Fibroblast of pulmonary artery (primary cell): ENCODE measurements at places on chromosomes 7 and 10.
A peak's percentile ranks its signal among the peaks of the same experiment; 100 is the strongest.

DNA sequence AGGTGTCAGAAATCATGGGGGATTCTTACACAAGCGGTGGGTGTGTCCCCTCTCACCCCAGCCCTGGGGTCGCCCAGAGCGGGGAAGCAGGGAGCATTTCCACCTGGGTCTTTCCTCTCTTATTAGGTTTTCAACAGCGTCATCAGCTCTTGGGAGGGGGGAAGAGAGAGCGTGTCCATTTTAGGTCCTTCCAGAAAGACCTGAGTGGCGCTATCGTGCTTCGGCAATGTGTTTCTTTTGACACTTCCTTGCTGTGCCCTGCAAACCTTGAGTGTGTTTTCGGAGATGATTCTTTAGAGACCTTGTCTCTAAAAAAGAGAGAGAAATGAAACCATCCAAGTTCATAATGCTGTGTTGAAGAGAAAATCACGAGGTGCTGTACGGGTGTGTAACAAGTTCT, 86.9 kb upstream of the PITRM1 start:
- DNase-seq: no peak

DNA sequence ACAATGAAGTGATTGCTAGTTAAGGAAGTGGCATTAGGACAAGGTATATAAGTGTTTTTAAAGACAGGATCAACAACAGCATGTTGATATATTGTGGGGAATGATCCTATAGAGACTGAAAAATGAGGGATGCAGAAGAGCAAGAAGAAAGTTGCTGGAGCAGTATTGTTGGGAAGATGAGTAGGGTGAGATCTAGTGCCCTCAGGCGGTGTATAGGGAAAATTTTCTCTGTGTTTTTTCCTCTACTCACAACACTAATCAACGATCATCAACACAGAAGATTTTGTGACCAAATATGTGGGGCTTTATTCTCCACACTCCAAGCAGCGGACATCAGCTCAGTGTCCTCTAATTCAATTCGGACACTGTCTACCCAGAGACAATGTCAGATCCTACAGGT, 9.6 kb upstream of the PTTG1IP2 start:
- DNase-seq: peak; percentile 16

DNA sequence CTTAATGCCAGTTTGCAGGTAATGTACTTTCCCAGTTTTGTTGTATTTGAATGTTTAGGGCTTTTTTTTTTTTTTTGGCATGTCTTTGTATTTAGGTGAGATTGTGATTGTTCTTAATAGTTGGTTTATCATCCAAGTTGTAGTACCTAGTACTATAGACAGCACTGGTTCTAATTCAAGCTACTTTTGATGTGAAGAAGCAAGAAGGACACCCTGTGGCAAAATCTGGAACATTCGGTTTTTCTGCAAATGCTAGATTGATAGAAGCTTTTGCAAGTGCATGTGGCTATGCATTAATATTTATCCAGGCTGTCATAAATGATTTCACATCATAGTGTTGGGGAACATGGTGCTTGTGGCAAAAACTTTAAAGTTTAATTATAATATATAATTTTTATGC, 248.9 kb downstream of the FOXP2 start:
- peak; percentile 58 for DNase-seq

- DNase-seq: no peak
Observed at GRCh38 chr10:126683466-126683865, 13.0 kb upstream of the C10orf90 start.

GRCh38 chr7:26213807-26214515, 12.4 kb downstream of the CBX3 start:
- DNase-seq: no peak

DNA sequence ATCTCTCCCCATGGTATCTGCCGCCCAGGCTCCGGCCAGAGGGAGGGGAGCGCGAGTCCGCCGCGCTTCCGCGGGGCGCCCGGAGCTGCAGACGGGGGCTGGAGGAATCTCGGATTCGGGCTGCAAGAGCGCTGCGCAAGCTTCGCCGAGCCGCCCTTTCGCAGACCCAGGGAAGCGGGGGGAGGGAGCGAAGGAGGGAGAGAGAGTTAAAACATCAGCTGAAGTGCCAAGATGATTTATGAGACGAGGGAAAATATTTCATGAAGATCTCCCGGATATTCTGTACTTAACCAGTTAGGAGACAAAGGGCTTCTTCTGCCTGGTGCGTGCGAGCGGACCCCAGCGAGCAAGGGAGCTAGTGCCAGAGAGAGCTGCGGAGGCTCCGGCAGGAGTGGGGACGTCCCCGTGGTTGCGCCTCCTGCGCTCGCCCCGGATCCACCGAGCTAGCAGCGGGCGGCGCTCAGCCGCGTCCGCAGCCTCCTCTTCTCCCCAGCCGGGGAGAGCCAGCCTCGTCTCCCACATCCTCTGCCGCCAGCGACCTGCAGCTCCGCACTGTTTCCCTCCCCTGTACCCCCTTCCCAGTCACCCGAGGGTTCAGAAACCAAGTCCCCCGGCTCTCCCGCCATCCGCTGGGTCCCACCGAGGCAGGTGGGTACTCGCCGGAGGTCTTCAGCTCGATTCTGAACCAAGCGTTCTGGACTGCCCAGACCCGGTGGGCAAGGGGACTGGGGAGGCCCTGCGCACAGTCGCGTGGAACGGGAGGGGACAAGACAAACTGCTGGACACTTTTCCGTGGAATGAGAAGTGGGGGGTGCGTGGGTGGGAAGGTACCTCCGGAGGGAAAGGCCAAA, 1.0 kb upstream of the PAX2 start:
- no peak for DNase-seq

GRCh38 chr10:58372607-58373441, 12.4 kb upstream of the TFAM start:
- DNase-seq: no peak

DNA sequence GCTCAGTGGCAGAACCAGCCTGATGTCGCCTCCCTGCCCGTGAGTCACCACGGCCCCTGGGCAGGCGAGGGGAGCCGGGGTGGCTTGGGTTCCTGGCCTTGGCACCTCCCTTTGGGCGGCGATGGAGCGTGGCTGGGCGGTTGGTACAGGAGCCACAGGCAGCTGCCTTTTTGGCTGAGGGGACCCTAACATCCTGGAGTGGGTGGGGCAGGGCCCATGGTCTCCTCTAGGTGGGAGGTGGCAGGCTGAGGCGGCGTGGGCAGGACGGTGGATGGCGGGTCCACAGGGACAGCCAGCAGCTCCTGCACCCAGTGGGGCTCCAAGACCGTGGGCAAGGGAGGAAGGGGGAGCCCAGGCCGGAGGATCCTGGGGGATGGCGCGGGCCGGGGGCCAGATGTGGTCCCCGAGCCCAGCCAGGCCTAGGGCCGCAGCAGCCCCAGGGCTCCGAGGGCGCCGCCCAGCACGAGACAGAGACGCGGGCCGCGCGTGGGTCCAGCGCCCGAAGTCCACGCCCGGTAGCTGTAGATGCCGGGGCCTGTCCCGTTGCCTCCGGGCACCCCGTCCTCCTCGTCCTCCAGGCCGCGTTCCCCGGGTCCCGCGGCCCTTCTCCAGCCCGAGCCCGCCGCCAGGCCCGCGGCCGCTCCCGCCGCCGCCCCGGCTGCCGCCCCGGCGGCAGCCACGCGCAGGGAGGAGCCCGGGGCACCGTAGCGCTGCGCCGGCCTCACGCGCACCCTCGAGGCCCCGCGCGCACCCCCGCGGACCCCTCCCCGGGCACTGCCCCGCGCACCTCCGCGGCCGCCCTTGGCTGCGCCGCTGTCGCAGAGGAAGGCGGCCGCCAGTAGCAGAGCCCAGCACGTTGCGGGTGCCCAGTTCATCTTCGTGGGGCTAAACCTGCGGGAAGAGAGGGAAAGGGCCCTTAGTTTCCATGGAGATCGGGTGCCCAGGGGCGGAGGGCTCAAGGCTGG, 1.3 kb downstream of the SPRN start:
- DNase-seq: no peak

- no peak for DNase-seq
Observed at GRCh38 chr10:94412449-94412848, 10.1 kb downstream of the TBC1D12 start.

DNA sequence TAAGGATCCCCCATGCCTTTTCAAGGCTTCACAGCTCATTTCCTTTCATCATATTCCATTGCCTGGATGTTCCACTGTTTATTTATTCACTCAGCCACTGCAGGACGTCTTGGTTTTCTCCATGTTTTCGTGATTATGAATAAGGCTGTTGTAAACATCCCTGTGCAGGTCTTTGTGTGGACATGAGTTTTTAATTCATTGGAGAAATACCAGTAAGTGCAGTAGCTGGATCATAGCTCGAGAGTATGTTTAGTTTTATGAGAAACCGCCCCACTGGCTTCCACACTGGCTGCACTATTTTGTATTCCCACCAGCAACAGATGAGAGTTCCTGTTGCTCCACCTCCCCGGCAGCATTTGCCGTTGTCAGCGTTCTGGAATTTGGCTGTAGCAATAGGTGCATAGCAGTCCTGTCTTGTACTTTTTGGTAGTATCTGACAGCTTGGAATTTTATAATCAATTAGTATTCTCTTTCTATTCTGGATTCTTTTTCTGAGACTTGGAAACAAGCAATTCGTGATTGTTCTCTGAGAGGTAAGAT, 269.9 kb upstream of the PITRM1 start:
- DNase-seq: no peak

DNA sequence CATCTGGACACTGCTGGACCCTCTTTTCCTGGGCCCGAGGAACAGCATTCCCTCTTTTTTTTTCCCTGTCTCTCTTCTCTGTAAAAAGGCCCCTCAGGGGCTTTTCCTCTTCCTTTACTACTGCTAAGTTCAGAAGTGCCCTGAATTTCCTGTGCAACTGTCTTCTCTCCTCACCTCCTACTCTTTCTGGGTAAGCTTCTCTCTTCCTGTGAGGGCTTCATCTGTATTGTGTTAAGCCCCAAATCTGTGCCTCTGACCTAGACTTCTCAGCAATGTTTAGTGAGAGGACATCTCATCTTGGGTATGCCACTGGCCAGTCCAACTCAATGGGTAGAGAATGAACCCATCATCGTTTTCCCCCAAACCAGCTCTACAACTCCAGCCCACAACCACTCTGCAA, 174.2 kb downstream of the PTEN start:
- DNase-seq: no peak

DNA sequence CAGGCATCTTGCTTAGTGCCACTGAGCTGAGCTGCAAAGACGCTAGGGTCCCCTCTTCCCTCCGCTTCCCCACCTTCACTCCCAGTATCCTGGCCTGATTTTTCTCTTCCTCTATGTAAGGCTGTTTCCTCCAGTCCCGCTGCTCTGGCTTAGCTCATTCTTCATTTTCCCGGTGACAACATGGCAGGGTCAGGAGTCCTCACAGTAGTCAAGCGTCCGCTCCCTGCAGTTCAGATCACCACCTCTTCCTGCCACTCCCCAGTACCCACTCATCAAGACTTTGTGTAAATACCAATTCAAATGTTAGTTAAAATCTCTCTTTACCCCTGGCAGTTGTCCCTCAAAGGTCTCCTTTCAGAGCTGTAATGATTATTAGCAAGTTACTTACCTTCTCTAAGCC, 650.4 kb upstream of the CELF2 start:
- DNase-seq: no peak

- DNase-seq: no peak
Observed at GRCh38 chr7:1558181-1558811, 2.3 kb upstream of the TMEM184A start.

DNA sequence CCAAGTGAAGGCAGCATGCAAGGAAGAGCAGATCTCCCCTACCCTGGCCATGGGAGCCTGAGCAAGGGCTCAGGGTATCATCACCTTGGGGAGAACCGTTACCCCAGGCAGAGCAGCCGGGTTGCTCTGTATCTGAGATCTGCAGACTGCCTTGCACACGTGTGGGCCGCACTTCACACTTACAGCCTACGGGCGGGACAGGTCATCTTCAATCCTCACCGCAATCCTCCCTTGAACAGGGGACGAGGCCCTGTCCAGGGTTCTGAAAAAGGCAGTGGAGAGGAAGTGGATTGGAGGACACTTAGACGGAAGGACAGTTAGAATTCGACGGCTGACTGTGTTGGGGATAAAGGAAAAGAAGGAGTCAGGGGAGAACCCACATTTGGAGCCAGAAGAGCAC, 51.4 kb downstream of the NPS start:
- no peak for DNase-seq

- no peak for DNase-seq
Observed at GRCh38 chr7:115368998-115369397, 447.1 kb downstream of the MDFIC start.

- no peak for DNase-seq
Observed at GRCh38 chr7:81851413-81851812, 81.6 kb upstream of the HGF start.

DNA sequence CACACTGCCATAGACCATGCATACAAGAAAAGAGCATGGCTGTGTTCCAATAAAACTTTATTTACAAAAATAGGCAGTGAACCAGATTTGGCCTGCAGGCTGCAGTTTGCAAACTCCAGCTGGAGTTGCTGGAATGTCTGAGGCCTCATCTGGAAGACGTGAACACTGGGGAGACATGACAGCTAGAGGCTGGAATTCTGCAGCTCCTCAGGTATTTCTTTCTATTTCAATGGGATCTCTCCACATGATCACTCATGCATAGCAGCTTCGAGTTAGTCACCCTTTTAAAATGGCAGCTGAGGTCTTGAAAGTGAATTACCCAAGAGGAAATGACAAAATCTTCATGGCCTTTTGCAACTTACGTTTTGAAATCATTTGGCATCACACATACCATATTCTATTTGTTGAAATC, 52.6 kb upstream of the BET1 start:
- peak; percentile 97 for DNase-seq

GRCh38 chr10:119313024-119313423, 105.7 kb downstream of the GRK5 start:
- DNase-seq: no peak

DNA sequence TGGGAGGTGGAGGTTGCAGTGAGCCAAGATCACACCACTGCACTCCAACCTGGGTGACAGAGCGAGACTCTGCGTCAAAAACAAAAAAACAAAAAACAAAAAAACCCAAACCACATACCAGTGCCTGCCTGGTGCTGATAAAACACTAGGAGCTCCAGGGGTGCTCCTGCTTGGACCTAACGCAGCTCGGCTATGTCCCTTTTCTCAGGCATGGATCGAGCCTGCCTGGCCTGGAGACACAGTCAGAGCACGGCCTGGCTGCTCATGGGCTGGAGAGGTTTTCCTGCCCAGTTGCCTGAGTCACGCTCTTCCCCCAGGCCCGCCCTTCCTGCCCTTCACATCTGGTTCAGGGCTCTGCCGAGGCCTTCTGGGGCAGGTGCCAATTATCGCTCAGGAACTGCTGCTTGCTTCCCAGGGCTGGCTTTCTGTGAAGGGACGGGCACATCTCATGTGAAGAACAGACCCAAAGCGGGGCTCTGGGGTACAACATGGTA, 12.6 kb upstream of the NPFFR1 start:
- DNase-seq: peak; percentile 88

DNA sequence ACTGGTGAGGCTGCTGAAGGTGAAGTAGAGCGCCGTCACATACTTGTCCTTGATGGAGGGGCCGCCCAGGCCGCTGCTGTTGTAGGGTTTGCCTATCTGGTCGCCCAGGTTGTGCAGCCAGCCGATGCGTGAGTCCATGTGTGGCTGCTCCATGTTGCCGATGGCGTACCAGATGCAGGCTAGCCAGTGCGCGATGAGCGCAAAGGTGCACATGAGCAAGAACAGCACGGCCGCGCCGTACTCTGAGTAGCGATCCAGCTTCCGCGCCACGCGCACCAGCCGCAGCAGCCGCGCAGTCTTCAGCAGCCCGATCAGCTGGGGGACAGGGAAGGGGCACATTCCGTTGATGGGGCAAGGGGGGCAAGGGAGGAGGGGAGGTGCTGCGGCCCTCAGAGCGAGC, 26.6 kb downstream of the KCNH2 start:
- DNase-seq: no peak
